Dorsolateral prefrontal cortex (tissue), 122 donors: ENCODE measurements at places on chromosomes 2 and 18.

- DNase-seq = no peak
Observed at GRCh38 chr2:161420406-161421074, 4.4 kb downstream of the TBR1 start.

GRCh38 chr2:170340693-170341068, 162.7 kb downstream of the MYO3B start:
- DNase-seq = no peak

DNA sequence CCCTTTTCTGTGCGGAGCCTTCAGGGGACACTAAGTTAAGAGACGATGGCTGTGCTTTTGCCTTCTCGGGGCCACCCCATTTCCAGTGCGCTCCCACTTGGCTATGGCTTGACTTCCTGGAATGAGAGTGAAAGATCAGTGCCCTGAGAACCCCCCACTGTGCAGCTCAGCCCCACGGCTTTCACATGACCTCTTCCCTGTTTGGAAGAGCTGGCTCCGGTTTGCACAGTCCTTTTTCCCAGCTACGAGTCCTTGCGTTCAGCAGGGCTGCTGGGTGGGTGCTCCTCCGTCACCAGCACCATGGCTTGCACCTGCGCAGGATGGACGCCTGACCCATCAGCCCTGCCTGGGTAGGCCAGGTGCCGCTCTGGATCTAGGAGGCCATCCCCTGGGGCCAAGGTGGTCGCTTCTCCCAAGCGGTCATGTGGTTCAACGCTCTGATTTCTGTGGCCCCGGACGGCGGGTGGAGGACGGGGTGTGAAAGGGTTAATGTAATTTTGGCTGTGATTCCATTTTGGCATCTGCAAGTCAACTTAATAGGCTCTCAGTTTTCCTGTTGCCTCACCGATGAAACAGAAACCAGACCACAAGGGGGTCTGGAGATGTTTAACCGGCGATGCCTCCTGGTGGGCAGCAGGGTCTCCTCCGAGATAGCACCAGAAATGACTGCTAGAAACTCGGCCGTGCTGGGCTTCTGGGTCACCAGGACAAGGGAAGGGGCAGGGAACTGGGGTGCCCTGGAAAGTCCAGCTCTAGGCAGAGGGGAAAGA, 113.1 kb upstream of the HAAO start:
- no peak for DNase-seq

DNA sequence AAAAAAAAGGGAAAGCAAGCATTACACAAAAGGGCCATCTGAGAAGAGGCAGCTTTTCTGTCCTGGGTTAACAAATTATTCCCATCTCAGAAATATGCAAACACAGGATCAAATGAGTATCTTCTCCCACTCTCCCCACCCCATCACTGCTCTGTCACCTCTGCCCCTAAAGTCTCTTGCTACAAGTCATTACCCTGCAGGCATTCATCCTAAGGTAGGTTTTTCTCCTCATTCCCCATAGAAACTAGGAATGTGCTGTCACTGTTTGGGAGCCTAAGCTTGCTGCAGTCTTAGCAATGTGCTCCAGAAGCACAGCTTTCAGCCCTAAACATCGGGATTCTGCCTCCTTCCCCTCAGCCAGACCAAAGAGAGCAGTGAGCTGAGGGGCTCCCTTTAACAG, 3.6 kb downstream of the LRRTM1 start:
- DNase-seq = no peak
